ENCODE measurements at places on chromosomes 16 and 17.
A peak's percentile ranks its signal among the peaks of the same experiment; 100 is the strongest.

GRCh38 chr16:51523400-51523799, 372.3 kb upstream of the SALL1 start:
- no peak for DNase-seq

DNA sequence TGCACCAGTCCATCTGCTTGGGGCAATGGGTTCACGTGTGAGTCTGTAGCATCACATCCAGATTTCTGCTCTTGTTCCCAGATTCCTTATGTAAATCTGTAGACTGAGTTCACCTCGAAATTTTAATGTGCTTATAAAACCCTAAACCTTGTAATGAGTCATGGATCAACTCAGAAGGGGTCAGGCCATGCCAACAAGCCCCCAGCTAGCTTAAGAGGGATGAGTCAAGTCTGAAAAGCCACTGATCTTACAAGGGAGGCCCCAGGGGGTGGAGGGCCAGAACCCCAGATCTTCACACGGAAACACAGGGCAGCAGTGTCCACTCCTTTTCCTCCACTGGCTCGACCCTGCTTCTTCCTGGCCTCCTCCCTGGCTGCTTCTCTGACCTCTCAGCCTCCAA, 399.1 kb upstream of the CDH5 start:
- DNase-seq = no peak

DNA sequence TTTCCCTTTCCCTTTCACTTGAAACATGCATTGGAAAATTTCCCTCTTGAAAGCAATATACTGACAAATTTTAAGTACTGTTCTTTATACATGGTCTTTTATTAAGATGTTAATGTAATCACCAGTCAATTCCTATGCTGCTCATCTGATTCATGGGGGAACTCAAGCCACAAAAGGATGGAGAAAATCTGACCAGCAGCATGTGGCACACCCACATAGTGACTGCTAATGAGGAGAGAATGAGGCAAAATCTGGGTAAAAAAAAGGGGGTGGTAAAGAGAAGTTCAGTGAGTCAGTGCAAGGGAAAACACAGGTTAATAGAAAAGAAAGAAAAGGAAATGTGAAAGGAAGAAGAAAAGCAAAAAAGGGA, 11.3 kb downstream of the RFFL start:
- no peak for DNase-seq

GRCh38 chr17:34156401-34156740, 98.7 kb upstream of the CCL2 start:
- no peak for DNase-seq

DNA sequence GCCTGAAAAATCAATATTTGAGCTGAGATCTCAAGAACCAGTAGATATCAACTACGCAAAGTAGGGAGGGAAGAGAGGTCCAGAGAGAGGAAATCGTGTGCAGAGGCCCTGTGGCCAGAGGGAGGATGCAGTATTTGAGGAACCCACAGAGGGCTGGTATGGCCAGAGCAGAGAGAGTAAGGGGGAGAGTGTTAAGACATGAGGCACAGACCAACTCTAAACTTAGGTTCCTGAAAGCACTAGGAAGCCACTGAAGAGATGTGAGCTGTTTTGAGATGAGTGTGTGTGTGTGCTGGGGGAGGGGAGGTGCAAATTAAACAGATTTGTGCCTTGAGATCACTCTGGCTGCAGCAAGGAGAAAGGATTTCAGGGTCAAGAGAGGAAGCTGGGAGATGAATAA, 10.9 kb downstream of the SLC13A2 start:
- no peak for DNase-seq

GRCh38 chr16:48143812-48144368, 11.9 kb downstream of the ABCC12 start:
- DNase-seq = no peak

DNA sequence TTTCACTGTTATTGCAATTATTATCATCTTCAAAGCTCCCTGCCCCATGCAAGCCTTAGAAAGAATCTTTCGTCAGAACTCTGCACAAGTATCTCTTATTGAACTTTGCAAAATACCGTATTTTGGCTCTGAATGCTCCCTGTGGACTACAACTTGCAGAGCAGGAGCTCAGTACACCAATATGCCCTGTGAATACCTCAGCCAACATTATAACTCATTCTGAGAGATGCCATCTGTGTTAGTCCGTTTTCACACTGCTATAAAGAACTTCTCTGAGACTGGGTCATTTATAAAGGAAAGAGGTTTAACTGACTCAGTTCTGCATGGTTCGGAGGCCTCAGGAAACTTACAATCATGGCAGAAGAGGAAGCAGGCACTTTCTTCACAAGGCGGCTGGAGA, 87.2 kb upstream of the XYLT1 start:
- no peak for DNase-seq

- no peak for DNase-seq
Observed at GRCh38 chr16:67150047-67150832, 558 bp downstream of the B3GNT9 start.

GRCh38 chr16:78476615-78477014, 377.2 kb downstream of the WWOX start:
- no peak for DNase-seq

- no peak for DNase-seq
Observed at GRCh38 chr17:17372856-17373520, 69.8 kb downstream of the NT5M start.

DNA sequence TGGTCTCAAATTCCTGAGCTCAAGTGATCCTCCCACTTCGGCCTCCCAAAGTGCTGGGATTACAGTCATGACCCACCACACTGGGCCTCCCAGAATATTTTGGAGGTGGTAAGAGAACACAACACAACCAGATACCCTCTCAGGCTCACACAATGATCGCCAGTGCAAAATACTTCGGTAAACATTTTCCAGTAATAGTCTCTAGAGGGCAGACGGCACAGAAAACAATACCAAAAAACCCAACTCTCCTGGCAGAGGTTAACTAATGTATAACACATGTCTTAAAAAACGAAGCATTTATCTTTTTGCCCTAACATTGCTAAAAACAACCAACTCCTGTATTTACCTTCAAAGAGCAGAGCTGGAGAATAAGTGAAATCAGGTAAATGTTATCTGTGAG, 10.5 kb downstream of the NUFIP2 start:
- no peak for DNase-seq

DNA sequence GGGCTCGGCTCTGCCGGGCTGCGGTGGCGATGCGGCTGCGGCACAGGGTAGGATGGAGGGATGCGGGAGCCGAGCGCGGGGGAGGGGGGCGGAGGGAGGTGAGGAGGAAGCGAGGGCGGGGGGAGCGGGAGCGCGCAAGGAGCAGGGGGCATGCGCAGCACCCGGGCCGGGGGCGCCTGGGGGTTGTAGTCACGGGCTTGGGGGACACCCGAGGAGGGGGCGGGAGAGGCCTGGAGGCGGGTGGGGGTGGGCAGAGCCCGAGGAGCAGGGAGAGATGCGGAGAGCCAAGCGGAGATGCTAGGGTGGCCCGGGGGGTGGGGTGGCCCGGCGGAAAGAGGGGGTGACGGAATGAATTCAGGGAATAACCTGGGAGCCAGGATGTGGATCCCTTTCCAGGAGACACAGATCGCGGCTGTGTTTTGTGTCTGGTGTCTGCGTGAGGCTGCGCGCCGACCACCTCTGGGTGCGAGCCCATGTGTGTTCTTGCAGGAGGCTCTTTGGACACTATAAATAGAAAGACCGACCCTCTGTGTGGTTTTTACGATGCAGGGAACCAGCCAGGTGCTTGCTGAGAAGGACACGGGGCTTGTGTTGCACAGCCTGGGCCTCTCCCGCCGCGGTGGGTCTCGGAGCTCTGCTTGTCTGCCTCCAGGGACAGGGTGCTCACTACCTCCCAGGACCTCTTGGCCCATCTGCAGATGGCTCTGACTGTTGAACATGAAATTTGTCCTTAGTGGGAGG, at the start of gene STX1B:
Gene STX1B, minus strand, starts transcription at position 54 of the 741 bp plus-strand sequence. CDS start 242 bp downstream, outside the sequence.
- DNase-seq = peak; percentile 60

DNA sequence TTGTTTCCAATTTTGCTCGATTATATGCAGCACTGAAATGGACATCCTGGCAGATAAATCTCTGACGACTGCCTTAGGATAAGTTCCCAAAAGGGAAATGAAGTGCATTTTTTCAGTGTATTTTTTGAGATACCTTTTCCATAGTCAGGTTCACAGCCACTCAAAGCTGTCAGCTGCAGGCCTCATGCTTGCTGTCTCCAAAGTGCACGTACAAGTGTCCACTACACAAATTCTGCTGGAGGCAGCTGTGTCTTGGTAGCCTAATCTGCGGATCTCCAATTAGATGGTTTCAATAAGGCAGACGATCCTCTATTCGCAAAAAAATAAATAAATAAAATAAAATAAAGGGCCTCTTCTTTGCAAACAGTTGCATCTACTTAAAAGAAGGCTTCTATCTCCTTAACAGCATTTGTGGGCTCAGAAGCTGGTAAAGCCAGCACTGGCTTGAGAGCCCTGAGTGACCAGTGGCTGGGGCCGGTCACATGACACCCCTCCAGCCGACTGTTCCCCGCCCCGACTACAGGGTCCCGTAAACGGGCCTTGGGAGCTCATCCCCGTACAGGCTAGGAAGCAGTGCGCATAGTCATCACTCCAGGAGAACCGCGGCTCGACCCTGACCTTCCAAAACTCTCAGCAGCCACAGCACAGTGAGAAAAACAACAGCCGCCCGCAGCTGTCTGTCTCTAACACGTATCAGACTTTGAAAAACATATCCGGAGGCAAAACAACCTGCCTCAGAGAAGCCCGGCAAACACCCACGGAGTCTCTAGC, 18.8 kb downstream of the RPH3AL start:
- peak; percentile 86 for DNase-seq

GRCh38 chr16:20674684-20675487, 22.6 kb downstream of the ACSM1 start:
- DNase-seq = no peak

- no peak for DNase-seq
Observed at GRCh38 chr16:6698548-6698947, 634.1 kb upstream of the RBFOX1 start.

- peak; percentile 69 for DNase-seq
Observed at GRCh38 chr17:64357191-64357981, 33.3 kb downstream of the PECAM1 start.

DNA sequence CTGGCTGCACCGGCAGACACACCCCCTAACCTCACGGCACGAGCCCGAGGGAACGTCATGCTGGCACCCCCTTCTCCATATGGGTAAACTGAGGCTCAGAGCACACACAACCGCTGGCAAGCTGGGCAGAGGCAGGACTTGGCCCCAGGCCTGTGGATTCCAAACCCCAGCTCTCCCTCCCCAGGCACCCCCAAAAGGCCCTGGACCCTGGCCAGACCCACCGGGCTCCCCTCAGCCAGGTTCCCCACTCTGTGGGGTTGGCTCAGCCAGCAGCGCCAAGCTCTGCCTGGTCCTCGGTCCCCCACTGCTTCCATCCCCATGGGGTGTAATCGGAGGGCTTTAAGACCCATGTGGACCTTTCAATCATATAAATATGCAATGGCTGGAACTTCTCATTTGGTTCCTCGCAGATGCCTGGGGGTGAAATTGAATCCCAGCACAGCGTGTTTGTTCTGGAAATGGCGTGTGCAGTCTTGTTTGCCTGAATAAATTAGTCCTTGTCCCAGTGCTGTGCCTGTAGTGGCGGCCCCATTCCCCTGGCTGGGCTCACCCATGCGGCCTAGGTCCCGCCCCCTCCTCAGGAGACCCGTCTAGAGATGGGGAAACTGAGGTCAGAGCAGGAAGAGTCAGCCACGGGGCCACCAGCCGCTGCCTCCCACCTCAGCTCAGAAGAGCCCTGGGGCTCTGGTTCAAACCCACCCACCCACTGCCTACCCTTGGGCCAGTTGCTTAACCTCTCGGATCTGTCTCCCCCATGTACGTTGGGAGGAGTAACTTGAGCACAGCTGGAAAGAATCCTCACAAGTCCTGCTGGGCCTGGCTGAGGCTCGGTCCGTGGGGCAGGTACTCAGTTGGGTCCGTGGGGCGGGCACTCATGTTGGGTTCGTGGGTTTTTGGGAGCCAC, 57.3 kb downstream of the ZFPM1 start:
- no peak for DNase-seq

GRCh38 chr17:6599364-6599763, 41.1 kb downstream of the KIAA0753 start:
- no peak for DNase-seq

- no peak for DNase-seq
Observed at GRCh38 chr16:24749310-24749709, 19.9 kb downstream of the TNRC6A start.

GRCh38 chr16:75821117-75821516, 94.8 kb upstream of the CPHXL start:
- no peak for DNase-seq

DNA sequence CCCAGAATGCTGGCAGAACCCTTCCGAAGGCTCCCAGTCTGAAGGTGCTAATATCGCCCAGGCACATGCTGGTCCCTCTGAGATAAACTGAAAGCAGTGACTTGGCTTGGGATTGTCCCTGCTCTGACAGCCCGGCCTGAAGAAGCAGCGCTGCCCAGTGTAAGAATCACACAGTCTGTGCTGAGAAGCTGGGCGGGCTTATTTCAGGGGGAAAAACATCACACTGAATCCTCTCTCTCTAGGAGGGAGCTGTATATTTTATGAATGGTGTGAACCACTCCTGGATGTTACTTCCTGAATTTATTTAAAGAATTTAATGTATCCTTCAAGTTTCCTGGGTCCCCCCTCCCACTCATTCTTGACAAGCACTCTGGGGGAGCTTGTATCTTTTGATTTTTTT, 36.3 kb downstream of the GAS7 start:
- no peak for DNase-seq

- DNase-seq = no peak
Observed at GRCh38 chr16:86572041-86572521, 5.5 kb downstream of the FOXC2 start.

DNA sequence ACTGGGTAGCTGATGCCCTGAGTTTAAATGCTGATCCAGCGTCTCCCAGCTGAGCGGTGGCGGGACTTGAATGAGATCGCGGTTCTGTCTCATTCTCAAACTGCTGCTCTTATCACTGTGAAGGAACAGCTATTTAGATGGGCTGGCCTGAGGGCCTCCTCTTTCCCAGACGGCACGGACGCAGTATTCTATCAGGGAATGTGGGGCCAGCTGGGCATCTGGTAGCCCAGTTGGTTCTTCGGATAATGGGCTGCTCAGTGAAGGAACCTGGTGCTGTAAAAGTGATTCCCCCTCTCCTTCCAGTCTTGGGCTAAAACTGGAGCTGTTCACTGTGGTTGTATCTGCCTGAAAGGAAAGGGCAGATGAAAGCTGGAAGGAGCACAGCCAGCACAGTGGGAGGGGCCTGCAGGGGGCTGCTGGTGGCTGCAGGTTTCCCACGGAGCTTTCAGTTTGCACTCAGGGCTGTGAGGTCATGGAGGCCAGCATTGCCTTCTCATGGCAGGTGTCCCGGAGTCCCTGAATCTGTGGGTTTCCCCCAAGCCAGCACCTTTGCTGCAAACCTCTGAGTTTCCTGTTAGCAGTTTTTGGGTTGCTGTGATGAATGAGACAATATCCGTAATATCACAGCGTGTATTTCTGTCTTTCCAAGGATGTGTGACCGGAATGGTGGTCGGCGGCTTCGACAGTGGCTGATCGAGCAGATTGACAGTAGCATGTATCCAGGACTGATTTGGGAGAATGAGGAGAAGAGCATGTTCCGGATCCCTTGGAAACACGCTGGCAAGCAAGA, 3.6 kb downstream of the IRF8 start:
- DNase-seq = no peak

All from cerebellar nuclear complex (tissue), 1 donor.